Stimulated activated CD4-positive, alpha-beta T cell treated with anti-CD3 and anti-CD28 coated beads, Interleukin-1b, Interleukin-23, amount 100 ng/mL, for 4 hours (primary cell): ENCODE measurements at places on chromosomes 12 and 14.

GRCh38 chr14:62692490-62693106 lies 352.7 kb downstream of the KCNH5 start:
- DNase-seq: no peak

GRCh38 chr14:50489851-50490250 lies 42.5 kb downstream of the MAP4K5 start:
- DNase-seq: no peak

- DNase-seq: no peak
Measured at GRCh38 chr12:109860977-109861376, 19.4 kb downstream of the GLTP start.

GRCh38 chr14:87529081-87529480 lies 463.9 kb downstream of the GALC start:
- DNase-seq: no peak

DNA sequence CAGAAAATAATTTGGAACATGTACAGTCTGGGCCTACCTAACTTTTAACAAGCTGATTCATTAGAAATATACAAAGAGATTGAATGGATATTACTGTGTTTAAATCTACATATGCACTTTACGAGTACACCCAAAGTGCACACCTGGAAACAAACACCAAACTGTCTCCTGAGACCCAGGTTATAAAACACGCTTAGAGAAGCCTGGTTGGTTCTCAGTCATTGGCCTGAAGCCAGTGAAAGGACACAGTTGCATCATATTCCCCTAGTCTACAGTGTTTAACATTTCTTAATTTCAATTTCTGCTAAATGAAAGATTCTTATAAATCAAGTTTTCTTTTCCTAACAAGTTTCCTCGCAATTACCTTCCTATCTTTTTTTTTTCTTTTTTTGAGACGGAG lies 209.5 kb downstream of the FBXL14 start:
- no peak for DNase-seq

DNA sequence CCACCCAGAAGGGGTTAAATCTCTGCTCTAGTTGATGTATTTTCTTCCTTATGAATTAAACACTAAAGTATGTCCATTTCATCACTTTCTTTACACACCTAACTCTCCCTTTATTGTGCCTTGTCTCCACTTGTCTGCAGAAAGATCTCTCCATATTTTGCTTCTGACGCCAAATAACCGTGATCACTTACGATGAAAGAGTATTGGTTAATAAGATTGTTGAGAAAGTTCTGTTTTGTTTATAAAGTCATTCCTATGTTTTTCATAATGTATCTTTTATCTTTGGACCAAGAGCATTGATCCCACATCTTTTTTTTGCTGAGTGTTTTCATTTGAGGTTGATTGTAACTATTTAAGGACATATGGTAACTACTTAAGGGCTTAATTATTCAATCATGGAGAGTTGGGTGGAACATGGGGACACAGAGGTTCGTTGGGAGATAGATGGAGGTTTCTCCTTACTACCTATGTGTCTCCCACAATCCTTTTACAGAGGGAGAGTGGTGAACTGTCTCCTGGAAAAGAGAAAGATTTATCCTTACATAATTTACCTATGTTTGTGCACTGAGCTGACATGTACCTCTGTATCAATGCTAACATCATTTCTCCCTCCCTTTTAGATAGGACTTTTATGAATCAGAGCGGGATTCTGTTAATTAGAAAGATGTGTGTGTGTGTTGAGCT lies 120.7 kb upstream of the SLC38A2 start:
- no peak for DNase-seq

DNA sequence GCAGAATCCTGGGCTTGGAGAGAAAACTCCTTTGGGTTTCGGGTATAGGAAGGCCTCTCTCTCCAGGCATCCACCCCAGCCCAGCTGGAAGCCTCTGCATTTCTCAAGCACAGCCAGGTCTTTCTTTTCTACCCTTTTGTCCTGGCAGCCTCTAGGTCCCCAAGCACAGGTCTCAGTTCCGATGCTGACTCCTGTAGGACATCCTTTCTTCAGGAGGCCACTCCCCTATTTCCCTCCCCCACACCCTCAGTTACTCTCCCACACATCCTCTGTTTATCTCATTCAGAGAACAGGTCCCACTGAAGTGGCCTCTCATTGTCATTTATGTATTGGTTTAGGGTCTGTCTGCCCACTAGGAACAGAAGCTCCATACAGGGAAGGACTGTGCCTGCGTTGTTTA lies 352.6 kb downstream of the VRK1 start:
- no peak for DNase-seq

GRCh38 chr12:108720757-108721514 lies 10.4 kb downstream of the CORO1C start:
- DNase-seq: no peak

- no peak for DNase-seq
Measured at GRCh38 chr14:77455966-77456640, 1.3 kb downstream of the VIPAS39 start.

DNA sequence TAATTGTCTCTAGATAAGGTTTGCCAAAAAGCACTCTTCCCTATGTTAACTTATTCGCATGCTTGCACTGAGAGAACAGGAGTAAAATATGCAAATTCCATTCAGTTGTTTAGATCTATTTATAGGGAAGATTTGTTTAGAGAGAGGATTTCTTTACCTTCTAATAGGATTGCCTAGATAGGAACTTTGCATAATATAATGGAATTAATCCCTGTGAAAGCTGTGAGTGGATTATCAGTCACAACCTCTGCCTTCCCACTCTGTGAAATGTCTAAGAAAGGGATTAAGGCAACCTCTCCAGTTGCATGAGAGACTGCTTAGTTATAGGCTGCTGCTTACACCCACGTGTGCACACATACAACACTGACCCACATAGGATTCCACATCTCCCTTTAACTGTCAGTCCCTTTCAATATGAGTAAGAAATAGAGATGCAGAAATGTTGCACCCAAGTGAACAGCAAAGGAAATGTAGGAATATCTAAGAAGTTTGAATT lies 83.2 kb downstream of the ALG10B start:
- DNase-seq: no peak

- no peak for DNase-seq
Measured at GRCh38 chr12:2856051-2856450, 788 bp downstream of the TEX52 start.

- DNase-seq: no peak
Measured at GRCh38 chr12:19757317-19757877, 318.1 kb downstream of the AEBP2 start.

- DNase-seq: no peak
Measured at GRCh38 chr12:26854031-26854390, 21.0 kb upstream of the ITPR2 start.

DNA sequence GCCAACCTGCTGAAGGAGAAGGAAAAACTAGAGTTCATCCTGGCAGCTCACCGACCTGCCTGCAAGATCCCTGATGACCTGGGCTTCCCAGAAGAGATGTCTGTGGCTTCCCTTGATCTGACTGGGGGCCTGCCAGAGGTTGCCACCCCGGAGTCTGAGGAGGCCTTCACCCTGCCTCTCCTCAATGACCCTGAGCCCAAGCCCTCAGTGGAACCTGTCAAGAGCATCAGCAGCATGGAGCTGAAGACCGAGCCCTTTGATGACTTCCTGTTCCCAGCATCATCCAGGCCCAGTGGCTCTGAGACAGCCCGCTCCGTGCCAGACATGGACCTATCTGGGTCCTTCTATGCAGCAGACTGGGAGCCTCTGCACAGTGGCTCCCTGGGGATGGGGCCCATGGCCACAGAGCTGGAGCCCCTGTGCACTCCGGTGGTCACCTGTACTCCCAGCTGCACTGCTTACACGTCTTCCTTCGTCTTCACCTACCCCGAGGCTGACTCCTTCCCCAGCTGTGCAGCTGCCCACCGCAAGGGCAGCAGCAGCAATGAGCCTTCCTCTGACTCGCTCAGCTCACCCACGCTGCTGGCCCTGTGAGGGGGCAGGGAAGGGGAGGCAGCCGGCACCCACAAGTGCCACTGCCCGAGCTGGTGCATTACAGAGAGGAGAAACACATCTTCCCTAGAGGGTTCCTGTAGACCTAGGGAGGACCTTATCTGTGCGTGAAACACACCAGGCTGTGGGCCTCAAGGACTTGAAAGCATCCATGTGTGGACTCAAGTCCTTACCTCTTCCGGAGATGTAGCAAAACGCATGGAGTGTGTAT lies 2.4 kb downstream of the FOS start:
- DNase-seq: no peak

GRCh38 chr14:95659293-95659989 lies 26.8 kb upstream of the TCL1B start:
- DNase-seq: no peak

DNA sequence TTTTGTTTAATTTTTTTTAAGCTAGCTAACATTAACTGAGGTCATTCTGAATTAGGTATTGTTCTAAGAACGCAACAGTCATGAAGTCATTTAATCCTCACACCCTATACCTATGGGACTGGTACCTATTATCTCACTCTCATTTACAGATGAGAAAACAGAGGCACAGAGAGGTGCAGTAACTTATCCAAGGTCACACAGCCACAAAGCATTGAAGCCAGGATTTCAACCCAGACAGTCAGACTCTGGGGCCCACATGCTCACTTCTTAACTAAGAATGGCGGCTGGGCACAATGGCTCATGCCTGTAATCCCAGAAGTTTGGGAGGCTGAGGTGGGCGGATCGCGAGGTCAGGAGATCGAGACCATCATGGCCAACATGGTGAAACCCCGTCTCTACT lies 15.0 kb upstream of the DTX1 start:
- DNase-seq: no peak

DNA sequence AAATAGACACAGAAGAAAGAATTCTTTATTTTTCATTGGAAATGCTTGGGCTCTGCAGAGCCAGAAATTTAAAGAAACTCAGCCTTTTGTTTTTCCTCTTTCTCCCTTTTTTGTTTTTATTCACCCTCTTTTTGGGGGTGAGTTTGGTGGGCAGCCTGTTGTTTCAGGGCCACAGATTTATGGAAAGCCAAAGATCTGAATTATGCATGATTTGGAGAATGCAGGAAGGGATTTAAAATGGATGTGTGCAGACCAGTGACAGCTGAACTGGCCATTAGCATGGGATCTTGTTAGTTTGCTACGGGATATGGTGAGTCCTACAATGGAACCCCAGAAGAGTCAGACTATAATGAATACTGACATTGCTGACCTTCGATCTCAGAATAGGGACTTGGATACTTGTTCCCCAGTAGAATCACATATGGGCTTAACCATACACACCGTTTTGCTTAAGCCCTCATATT lies 7.7 kb upstream of the ATXN2 start:
- DNase-seq: no peak

DNA sequence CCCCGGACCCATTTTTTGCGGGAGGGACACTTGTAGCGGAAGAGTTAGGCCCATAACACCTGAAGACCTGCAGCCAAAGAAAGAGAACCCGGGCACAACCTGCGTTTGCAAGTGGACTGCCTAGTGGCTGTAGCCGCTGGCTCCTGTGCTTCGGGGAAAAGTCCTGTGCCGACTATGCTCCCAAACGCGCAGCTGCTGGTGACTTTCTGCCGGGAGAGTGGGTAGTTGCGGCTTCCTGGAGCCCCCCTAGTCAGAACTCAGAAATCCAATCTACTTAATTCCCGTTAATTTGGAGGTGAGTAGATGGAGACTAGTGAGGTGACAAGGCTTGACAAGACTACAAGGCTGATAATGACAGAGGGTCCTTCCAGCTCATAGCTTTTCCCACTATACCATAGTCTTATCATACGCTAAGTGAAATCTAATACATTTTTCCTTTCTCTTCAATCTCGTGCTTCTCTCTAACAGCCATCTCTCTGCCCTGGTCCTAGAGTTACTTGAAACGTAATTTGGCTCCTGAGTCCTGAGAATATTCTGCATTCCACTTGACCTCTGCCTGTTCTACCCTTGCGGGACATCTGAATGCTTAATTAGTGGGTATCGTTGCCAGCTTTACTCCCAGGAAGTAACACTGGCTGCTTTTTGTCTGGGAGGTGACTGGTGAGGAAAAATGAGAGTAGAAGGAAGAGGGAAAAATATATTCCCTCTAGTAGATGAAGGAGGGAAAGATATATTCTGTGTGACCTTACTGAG lies 556 bp downstream of the MTHFD1 start:
- DNase-seq: no peak

GRCh38 chr12:91406920-91407341 lies 224.3 kb upstream of the DCN start:
- DNase-seq: no peak

- DNase-seq: no peak
Measured at GRCh38 chr12:74619084-74619483, 81.4 kb downstream of the ATXN7L3B start.

GRCh38 chr14:75826599-75826998 lies 155.2 kb downstream of the TGFB3 start:
- DNase-seq: no peak

DNA sequence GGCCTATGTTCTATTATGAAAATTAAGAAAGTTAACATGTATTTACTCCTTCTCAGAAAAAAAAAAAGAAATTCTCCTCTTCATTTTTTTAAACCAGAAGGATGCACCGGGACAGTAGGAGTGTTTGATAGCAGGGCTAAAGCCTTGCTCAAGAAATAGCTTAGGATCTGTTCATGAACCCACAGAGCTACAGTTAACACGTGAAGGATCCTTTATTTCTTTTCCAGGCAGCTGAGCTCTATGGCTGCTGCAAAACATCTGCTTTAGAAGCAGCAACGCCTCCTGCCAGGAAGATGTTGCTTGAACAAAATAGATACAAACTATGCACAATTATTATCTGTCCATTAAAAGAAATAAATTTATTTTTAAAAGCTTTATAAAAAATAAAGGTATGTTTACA lies 254.8 kb downstream of the PRKD1 start:
- no peak for DNase-seq

- no peak for DNase-seq
Measured at GRCh38 chr14:94561656-94562010, 391 bp downstream of the SERPINA4 start.

GRCh38 chr14:94882401-94882800 lies 112.5 kb upstream of the GSC start:
- DNase-seq: no peak
